Endodermal cell (in vitro differentiated cells): ENCODE measurements at places on chromosomes 3 and 15.
A peak's percentile ranks its signal among the peaks of the same experiment; 100 is the strongest.

- no peak for DNase-seq
Measured at GRCh38 chr3:170977949-170978745, 48.4 kb downstream of the SLC2A2 start.

- no peak for DNase-seq
Measured at GRCh38 chr15:99732751-99733267, 428 bp downstream of the LYSMD4 start.

DNA sequence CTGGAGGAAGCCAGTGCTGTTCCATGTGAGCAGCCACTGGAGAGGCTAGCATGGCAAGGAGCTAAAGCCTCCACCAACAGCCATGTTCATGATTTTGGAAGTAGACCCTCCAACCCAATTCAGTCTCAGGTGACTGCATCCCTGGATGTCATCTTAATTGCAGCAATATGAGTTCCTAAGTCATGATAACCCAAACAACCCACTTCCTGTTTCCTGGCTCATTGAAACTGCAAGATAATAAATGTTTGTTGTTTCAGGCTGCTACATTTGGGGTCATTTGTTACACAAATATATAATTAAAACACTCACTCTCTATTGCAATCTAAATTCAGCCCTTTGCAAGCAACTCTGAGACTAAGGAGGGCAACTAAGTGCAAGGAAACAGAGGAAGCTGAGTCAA lies 62.4 kb upstream of the SLC24A5 start:
- no peak for DNase-seq

DNA sequence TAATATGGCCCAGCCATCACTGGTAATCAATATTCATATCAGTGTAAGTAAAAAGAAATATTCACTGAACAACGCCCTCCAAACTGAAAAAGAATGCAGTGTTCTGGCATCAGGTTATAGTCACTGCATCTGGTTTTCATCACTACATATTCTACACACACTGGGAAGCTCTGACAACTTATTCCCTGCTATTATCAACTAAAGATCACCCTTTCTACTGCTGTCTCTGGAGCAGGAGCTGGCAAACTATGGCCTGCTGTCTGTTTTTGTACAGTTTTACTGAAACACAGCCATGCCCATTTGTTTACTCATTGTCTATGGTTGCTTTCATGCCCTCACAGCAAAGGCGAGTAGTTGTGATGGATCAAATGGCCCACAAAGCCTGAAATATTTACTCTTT lies 35.3 kb downstream of the TUBGCP4 start:
- no peak for DNase-seq

- no peak for DNase-seq
Measured at GRCh38 chr15:58398643-58399042, 33.1 kb upstream of the LIPC start.

GRCh38 chr3:1611824-1612223 lies 486.8 kb upstream of the CNTN4 start:
- DNase-seq = no peak

DNA sequence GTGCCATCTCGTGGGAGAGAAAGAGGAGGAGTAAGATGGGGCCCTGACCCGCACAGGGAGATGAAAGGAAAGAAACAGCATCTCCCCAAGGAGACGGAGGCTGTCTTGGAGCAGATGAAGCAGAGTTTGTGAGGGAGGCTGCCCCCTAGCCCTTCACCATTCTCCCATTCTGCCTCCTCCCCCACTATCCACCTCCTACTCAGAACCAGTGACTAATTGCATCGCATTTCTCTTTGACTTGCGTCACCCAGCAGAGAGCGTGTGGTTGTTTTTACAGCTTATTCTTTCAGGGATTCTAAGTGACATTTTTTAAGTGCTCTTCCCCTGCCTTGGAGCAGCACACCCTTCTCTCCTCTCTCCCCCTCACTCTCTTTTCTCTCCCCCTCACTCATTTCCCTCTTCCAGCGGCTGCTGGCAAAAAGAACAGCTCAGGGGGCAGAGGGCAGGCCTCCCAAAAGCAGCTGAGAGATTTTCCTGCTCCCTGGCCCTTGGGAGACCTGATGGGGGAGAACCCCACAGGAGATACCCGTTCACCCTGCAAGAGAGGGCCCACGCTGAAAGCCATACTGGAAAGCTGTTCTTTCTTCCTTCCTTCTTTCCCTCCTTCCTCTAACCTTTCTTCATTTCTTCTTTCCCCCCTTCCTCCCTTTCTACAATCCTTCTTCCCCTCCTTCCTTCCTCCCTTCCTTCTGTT lies 91.8 kb downstream of the MRPL46 start:
- peak; percentile 54 for DNase-seq
